ENCODE measurements at places on chromosomes 13 and 19.

GRCh38 chr13:90793261-90793820, 554.1 kb upstream of the MIR17HG start:
- no peak for DNase-seq

DNA sequence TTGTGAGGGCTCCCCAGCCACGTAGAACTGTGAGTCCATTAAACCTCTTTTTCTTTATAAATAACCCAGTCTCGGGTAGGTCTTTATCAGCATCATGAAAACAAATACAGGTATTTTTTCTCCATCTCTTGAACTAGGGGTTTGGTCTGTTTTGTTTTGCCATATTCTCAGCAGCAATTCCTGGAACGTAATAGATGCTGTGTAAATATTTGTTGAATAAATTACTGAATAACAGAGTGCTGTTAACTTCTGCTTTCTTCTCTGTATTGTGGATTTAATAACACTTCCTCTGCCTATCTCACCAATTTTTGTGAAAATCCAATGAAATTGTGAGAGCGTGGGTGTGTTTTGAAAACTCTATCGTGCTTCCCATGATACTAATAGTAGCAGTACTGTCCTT, 429.4 kb downstream of the DCT start:
- DNase-seq, result no peak

- DNase-seq, result no peak
Measured at GRCh38 chr13:69109891-69110525, 997.6 kb upstream of the ATXN8OS start.

DNA sequence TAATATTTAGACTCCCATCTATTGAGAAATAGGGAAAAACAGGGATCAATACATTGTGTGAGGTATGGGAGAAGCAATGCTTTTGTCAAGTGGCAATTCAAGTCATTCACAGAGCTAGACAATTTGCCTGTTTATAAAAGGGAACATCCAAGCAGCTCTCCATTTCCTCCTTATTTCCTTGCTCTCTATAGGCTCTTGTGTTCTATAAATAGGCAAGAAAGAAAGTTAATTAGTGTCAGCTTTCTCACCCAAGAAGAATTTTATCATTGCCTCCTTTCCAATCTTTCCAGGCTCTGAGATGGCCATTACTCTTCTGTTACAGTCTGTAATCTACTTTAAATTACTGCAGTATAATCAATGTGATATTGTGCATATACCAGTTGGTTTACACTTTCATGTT, 199.9 kb downstream of the LHFPL6 start:
- no peak for DNase-seq

- DNase-seq, result no peak
Measured at GRCh38 chr13:30268673-30269072, 38.7 kb downstream of the KATNAL1 start.

GRCh38 chr13:30744056-30744680, 8.8 kb downstream of the ALOX5AP start:
- peak; percentile 69 for DNase-seq

GRCh38 chr19:48760504-48761205, 5.3 kb downstream of the FGF21 start:
- DNase-seq, result no peak

- no peak for DNase-seq
Measured at GRCh38 chr13:113080901-113081521, 24.6 kb upstream of the F7 start.

GRCh38 chr13:32113532-32113931, 82.0 kb downstream of the FRY start:
- no peak for DNase-seq

DNA sequence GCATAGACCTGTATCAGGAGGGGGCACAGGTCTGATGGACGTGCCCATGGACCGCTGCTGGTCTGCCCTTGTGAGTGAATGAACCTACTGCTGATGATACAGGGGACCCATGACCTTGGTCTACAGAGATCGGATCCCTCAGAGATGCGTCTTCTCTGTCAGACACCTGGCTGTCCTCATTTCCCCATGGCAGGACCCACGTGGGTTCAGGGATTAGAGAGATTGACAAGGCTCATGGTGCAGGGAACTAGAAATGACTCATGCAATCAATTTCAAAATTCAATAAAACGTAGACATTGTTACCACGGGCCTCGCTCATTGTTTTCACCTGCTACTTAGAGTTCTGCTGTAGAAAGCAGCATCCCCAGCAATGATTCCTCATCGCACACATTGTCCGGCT, 962 bp upstream of the TPRX1 start:
- no peak for DNase-seq

DNA sequence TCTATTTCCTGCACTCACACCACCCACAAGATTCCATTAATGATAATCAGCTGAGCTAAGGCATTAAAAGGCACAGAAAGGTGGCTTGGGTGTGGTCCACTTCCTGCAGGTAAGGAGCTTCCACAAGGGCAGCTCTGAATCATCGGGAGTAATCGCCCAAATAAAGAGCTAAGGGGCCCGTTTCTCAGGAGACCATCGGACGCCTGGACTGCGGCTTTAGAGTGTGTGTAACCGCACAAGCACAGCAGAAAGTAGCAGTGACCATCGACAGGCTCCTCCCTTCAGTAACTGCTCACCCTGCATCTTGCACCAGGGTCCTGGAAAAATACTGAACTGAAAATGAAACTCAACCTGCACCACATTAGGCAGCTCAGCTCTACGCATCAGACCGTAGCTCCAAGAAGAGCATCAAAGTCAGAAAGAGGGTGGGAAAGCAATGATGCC, 6.0 kb downstream of the STK24 start:
- DNase-seq, result peak; percentile 51

- DNase-seq, result no peak
Measured at GRCh38 chr13:23592596-23592995, 22.4 kb downstream of the TNFRSF19 start.

DNA sequence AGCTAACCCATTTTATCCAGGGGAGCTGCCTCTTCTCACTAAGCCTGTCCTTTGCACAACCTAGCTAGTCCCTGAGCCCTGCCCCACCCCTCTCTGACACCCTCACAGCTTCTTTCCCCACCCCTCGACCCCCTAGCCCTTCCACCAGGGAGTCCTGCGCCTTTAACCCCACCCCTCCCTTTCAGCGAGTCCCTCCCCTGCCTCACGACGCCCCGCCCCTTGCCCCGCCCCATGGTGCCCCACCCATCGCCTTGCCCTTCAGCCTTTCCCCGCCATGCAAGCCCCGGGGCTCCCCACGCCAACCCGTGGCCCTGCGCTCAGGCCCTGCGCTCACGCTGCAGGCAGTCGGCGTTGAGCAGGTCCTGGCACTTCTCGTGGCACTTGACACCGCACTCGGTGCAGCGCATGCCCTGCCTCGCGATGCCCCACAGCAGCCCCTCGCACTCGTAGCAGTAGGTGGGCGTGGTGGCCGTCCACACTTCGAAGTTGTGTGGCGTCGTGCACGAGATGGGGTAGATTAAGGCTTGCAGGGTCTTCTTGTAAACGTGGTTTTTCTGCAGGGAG, 40.0 kb downstream of the UNC13A start:
- DNase-seq, result no peak

DNA sequence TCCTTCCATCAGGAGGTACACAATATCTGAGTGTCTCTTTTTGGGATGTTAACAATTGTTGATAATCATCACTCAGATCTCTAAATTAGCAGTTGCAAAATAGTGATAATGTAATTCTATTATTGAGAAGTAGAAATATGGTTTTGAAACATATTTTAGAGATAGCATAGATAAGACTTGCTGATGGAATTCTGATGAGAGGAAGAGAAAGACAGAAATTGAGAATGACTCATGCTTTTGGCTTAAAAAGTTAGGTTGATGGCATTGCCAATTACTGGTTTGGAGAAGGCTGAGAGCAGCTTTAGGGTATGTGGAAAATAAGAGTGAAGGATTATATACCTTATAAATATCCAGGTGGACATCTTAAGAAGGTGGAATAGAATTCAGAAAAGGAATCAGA, 106.4 kb upstream of the EDNRB start:
- no peak for DNase-seq

DNA sequence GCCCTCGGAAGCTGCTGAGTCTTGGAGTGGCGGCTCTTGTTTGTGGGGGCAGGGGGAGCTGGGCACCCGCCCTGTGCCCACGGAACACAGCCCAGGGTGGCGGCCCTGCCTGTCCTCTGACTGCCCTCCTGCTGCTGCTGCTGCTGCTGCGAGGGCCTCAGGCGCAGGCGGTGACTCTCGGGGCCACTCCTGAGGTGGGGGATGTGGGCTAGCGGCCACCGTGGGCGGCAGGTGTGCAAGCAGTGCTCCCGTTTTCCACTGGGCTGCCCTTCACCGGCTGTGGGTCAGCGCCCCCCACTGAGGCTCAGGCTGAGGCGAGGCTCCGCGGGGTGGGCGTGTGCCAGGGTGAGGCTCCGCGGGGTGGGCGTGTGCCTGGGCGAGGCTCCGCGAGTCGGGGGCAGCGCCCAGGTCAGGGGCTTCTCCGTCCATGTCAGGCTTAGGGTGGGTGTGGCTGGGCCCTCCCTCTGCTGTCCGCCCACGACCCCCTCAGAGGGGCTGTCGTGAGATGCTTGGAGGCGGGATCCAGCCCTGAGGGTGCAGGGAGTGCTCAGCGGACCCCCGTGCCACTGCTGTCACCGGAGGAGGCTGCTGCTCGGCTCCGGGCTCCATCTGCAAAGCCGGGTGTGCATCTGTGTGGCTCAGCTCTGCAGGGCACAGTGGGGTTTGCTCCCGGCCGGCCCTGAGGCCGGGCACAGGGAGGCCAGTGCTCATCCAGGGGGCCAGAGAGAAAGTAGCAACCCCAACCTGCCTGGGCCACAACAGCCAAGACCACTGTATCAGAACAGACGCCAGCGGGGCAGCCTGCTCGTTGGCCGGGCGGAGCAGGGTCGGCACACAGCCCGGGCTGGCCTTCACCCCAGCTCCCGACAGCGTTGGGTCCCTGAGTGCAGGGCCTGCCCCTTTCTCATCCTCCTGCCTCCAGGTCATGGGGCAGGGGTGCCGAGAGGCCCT, 14.5 kb downstream of the CSNK1G2 start:
- no peak for DNase-seq

DNA sequence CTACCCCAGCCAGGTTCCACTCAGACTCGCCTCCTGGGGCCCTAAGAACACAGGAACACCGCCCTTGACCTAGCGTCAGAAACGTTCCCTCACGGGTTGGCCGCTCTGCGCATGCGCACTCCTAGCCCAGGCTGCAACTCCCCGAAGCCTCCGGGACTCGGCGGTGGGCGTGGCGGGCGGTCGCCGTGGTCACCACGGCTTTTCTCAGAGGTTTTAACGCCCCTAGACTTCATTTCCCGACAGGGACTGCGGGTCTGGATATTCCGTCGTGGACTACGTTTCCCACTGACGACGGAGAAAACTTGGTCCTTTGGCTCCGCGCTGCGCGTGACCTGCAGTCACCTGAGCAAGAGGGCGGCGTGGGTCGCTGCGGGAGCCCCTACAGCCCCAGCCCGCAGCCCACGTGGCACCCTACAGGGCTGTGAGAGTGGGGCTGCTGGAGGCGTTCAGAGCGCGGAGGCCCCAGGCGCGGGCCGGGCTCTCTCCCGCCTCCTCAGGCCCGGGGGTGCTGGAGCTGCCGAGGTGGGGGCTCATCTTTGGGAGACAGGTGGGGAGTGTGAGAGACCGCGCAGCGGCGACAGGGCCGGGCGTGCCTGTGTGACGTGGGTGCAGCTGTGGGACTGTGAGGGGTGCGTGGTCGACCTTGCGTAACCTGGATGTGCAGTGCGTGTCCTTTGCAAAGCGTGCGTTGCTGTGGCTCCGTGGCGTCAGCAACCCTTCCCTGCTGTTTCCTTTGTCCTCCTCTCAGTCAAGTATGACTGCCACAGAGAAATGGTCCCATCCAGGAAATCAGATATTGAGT, 38.0 kb upstream of the ZNF573 start:
- no peak for DNase-seq

- no peak for DNase-seq
Measured at GRCh38 chr19:24057144-24057543, 29.8 kb upstream of the ZNF254 start.

DNA sequence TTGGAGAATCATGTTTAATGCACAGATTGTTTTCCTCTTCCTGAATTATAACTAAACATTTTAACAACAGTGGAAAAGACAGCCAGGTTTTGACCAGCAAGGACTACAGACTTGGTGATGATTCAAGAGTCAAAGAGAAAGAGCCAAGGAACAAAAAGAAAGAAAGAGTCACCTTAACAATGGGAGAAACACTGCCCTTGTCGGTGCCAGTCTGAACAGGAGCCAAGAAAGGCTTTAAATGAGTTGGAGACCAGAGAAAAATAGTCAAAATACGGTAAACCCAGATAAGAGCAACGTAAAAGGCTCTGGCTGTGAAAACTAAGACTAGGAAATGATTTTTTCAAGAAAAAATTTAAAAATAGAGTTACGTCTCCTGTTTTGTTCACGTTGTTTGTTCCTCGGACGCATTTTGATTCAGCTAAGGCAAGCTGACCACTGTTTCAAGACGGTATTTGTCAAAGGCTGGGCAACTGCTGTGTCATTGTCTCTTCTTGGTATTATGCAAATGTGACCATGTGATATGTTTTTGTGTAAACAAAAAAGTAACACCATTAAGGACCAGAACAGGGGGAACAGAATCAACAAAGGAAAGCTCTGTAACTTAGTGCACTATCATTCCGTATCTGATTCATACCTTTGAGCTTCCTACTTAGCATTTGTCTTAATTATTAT, 634.5 kb downstream of the LIG4 start:
- DNase-seq, result no peak

DNA sequence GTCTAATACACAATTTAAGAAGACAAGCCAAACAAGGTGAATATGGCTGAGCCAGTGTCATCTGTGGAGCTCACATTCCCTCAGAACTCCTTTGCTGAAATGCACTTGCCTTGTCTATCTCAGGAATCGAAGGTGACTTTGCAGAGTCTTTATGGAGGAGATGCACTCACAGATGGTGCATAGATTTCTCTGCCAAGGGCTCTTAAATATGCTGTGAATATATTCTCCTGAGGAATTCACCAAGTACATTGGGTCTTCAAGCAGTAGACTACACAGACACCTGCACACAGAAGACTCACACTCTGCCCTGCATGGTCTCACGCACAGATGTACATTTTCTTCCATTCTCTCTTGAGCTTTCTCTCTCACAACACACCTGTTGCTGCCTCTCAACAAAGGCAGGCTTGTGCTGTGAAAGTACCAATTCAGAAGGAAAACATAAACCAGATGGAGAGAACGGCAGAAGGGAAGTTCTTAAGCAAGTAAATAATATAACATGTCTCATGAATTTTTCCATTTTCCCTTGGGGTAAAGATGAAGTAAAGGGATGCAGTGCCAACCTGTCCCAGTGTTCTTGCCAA, 174.7 kb downstream of the DLEU7 start:
- no peak for DNase-seq

GRCh38 chr13:65789815-65790214, 1440.3 kb downstream of the PCDH9 start:
- no peak for DNase-seq

GRCh38 chr19:3073931-3074595, 11.8 kb upstream of the TLE5 start:
- DNase-seq, result no peak

GRCh38 chr13:113918580-113918979, 54.7 kb upstream of the GAS6 start:
- DNase-seq, result no peak

DNA sequence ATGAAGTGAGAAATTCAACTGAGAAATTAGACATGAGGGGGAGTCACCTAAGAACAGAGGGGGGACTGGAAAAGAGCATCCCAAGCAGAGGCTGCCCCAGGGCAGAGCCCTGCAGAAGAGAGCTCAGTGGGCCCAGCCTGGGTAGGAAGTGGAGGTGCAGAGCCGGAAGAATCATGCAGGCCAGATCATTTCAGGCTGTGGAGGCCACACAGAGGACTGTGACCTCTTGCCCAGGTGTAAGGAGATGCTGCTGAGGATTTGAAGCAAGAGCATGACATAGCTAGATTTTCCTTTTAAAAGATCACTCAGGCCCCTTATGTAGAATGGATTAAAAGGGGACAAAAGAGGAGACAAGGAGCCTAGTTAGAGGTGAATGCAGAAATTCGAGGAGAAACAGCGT, 63.9 kb upstream of the SPATA13 start:
- DNase-seq, result no peak
